Hematopoietic multipotent progenitor cell treated with erythropoietin and hydrocortisone succinate and interleukin-3 and kit ligand, for 17 days (in vitro differentiated cells): ENCODE measurements at places on chromosomes 13 and 19.

DNA sequence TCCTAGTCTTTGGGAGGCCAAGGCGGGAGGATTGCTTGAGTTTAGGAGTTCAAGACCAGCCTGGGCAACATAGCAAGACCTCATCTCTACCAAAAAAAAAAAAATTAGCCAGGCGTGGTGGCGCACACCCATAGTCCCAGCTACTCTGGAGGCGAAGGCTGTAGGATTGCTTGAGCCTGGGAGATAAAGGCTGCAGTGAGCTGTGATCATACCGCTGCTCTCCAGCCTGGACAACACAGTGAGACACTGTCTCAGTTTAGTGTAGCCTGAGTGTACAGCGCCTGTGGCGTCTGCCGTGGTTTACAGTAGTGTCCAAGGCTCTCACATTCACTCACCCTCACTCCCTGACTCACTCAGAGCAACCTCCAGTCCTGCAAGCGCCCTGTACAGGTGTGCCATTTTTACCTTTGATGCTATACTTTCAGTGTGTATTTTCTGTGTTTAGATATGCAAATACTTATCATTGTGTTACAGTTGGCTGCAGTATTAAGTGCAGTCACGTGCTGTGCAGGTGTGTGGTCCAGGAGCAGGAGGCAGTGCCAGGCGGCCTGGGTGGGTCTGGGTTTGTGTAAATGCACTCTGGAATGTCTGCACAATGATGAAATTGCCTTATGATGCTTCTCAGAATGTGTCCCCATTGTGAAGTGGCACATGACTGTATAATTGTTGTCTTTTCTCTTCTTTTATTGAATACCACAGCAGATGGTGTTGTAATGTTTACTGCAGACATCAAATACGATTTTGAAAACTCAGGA is 36.1 kb upstream of the DCUN1D2 start:
- DNase-seq, result no peak

DNA sequence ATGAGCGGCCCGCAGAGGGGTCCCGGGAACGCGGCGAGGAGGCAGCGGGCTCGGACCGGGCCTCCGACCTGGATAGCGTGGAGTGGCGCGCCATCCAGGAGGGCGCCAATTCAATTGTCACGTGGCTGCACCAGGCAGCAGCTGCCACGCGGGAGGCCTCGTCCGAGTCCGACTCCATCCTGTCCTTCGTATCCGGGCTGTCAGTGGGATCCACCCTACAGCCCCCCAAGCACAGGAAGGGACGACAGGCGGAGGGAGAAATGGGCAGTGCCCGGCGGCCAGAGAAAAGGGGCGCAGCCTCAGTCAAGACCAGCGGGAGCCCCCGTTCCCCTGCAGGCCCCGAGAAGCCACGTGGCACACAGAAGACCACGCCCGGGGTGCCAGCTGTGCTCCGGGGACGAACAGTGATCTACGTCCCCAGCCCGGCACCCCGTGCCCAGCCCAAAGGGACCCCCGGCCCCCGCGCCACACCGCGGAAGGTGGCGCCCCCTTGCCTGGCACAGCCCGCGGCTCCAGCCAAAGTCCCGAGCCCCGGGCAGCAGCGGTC is 10.7 kb downstream of the C19orf25 start:
- DNase-seq, result no peak

GRCh38 chr13:78881751-78882150 is 222.8 kb upstream of the OBI1 start:
- no peak for DNase-seq

DNA sequence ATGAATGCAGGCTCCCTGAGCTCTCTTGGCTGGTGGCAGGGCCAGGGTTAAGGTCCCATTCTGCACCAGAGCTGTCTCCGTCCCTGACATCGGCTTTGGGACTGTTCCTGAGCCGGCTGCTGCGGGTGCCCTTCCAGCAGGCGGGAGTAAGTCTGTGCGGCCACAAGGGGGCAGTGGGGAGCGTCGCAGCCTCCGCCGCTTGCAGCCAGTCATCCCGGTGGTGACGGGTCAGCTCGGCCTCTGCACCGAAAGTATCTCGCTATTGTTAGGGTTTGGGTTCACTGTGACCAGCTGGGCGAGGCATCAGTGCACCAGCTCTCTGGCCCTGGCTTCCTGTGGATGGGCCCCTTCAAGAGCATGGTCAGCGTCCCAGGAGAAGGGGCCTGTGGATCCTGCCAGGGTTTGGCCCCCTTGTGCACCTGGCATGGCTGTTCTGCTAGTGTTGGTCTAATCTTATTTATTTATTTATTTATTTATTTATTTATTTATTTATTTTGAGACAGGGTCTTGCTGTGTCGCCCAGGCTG is 15.1 kb downstream of the NDUFB7 start:
- peak; percentile 79 for DNase-seq

- no peak for DNase-seq
Measured at GRCh38 chr13:28181413-28181812, 43.1 kb downstream of the PAN3 start.

DNA sequence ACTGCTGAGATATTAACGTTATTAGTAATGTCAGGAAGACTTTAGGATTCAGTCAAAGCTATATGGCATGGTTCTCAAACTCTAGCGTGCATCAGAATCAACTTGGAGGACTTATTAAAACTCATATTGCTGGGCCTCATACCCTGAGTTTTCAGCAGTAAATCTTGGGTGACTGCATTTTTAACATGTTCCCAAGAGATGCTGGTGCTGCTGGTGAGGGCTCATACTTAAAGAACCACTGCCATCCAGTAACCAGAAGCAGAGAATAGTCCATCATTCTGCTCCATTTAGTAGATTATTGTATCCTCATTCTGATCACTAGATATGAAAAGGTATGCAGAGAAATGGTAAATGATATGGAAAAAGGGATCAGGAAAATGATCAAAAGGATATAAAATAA is 7.9 kb downstream of the GPR12 start:
- no peak for DNase-seq

DNA sequence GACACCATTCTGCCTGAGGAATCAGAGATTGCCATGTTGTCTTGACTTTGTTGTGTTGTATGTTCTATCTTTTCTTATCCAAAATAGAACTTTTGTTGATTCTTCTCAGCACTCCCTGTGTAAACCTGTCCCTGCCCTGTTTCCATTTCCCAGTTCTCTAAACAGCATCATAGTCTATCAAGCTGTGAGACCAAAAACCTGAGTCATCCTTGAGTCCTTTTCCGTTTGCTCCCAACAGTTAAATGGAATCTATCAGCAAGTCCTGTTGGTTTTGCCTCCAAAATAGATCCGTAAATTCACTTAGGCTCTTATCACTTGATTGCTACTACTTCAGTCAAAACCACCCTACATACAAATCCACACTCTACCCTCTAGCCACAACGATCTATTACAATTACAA is 667.1 kb downstream of the PCDH9 start:
- DNase-seq, result no peak

GRCh38 chr13:51525567-51526167 is 58.6 kb upstream of the WDFY2 start:
- DNase-seq, result no peak

- no peak for DNase-seq
Measured at GRCh38 chr13:33235078-33235477, 50.5 kb downstream of the STARD13 start.

DNA sequence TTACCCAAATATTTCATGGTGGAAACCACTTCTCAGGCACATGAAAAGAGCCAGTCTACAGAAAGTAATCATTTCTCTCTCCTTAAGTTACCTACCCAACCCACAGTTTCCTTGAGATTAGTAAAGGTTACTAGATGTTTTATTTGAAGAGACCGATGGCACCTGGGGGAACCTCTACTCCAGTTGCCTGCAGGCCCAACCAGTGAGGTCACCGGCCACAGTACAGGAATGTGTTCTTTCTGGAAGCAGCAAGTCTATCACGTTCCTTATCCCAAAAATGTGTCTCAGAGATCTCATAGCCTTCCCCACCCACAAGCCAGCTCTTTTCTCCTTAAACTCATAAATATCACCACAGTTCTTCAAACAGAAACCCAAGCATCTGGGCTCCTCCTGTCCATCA is 316.1 kb downstream of the COG6 start:
- no peak for DNase-seq

- DNase-seq, result no peak
Measured at GRCh38 chr19:18839465-18840287, 7.9 kb downstream of the UPF1 start.

DNA sequence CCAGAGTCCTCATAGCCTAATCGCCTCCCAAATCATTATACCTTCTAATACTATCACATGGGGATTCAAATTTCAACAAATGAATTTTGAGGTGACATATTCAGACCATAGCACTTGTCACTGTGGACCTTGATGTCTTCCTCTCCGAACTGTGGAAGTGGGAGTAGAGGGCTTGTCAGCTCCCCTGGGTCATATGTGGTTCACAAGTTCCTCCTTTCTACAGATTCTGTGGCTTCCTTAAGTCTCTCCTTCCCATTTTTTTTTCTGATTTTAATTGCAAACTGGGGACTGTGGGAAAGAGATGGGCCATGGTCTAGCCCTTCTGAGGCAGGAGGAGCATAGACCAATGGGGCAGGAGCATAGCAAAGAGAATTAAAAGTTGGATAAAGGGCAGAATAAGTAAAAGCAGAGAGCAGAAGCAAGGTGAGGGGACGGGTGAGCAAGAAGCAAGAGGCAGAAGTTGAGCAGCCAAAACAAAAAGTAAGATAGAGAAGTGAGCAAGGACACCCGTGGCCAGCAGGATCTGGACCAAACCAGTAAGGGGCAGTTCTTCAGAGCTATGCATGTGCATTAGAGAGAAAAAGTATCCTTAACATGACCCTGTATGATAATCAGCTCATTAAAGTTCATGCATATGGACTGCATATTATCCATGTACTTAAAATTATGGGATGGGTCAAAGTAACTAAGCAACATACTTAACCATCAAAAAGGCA is 2.6 kb upstream of the SIGLEC7 start:
- no peak for DNase-seq

DNA sequence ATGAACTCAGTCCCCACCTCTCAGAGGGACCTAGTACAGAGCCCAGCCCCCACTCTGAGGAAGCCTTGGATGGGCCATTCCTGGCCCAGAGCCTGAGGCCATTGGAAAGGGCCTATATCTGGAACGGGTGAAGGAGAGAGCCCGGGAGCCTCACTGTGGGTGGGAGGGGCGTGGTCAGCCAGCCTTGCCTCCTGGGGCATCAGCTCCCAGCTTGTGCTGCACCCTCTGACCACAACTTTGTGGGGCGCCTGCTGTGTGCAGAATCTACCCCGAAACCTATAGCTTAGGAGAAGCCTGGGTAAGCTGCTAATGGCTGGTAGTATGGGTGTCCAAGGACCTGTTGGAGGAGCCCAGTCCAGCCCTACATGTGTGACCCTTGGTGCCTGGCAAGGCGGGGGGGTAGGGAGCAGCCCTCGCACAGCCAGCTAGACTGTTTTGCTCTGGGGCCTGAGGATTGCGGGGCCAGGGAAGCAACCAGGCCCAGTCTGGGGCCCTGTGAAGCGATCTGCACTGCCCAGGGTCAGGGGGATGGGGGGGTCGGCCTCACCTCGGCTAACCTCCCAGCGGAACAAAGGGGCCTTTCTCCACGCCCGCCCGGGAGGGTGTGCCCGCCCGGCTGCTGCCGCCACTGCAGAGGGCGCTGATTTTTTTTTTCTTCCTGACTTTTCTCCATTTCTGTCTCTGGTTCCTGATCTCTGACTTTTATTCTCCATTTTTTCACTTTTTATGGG is 42.3 kb downstream of the LYL1 start:
- DNase-seq, result peak; percentile 66

DNA sequence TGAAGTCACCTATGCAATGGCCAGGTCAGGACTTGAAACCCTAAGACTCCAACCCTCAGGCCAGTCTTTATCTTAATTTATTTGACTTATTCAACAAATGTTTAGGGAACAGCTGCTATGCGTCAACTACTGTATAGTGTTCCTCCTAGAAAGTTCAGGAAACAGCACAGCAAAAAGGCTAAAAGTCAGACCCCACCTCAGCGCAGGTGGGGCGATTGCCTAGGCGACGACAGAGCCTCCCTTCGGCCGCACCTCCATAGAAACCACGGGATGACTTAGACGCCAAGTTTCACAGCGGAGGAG is 502 bp downstream of the VRK3 start:
- DNase-seq, result no peak

DNA sequence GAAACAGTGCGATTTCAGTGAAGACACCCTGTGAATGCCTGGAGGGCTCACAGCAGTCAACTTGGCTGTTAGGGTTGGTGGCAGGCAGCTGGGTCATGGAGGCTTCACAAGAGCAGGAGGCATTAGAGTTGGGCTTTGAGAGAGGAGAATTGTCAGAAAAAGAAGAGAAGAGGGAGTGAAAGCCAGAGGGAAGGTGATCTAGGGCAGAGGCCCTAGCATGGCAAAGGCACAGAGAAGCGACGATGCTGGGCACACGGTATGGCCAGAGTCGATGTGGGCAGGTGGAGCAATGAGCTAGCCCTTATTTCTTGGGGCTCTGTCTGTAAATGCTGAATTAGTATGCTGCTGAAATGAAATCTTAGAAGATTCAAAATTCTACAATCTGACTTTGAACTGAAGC is 52.6 kb upstream of the OLFM4 start:
- DNase-seq, result no peak

DNA sequence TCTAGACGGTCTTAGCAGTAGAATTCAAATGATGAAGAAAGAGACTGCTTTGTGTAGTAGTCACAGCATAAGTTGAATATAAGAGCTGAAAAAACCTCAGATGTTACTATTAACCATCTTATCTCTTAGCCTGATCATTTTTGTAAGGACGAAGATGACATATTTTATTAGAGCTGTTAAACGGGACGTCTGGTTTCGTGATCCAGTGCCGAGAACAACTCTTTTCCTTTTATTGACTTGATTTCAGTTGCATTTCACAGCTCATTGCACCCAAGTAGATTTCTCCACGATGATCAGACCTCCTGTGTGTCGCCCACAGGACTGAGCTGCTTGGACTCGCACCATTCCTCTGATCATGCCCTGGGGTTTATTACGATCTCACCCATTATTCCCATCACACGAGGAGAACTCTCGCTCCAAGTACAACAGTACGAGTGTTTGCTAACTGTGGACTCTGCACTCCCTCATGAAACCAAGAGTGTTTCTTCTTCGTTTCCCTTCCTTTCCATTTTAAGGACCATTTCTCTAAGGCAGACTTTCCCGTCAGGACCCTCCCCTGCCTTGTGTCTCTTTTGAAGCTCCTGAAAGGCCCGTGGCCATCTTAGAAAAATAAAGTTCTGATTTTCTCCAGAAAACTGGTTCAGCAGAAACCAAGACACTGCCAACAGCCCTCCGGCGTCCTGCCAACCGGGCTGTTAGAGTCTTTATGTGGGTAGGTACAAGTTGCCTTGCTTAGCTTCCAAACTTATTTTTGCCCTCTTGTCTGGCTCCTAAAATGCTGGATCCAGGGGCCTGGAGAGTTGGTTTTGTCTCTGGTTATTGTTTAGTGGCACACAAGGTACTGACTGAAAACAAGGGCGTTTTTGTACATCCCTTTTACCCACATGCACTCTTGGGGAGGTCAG is 48.2 kb upstream of the RNF113B start:
- no peak for DNase-seq
